ENCODE measurements at places on chromosomes 12 and 14.

DNA sequence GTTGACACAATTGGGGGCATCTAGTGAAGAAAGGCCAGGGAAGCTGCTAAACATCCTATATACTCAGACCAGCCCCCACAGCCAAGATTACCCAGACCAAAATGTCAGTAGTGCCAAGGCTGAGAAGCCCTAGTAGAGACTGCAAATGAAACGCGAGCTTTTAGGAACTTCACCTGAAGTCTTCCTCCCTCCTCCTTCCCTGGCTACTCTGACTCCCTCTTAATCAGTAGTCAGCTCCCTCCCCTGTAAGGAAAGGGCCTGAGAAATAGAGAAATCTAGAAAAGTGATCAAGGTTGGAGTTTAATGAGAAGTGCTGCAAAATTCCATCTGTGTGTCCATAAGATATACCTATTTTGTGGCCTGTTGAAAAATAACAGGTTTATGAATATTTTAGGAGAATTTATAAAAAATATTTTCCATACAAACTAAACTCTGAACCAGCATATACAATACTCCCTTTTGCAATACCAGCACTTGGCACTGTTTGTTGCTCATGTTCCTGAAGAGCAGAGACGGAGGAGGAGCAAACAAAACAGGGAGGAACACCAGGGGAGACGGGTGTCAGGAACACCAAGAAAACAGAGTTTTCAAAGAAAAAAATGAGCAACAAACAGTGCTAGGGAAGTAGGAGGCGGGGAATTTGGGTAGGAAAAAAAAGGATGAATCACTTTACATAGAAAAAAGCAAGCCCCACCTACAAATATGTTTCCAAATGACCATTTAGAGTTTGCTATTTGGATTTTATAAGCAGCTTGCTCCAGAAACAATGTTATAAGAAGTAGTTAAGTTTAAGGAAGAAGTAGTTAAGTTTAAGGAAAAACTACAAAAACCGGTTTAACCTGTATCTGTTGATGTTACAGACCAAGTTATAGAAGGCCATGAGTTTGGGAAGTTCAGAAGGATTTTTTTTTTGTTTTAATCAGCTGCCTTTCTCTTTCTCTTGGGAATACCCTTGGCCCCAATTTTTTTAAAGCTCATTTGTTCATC is 282.1 kb upstream of the GRIP1 start:
- DNase-seq: no peak

GRCh38 chr12:95976416-95976832 is 19.7 kb downstream of the HAL start:
- no peak for DNase-seq

GRCh38 chr14:88005978-88006851 is 1.3 kb downstream of the GPR65 start:
- DNase-seq: no peak

GRCh38 chr12:94426049-94426448 is 33.6 kb downstream of the CEP83 start:
- no peak for DNase-seq

GRCh38 chr12:78330131-78330530 is 499.4 kb downstream of the NAV3 start:
- DNase-seq: no peak

GRCh38 chr12:77343291-77343690 is 277.9 kb upstream of the E2F7 start:
- no peak for DNase-seq

GRCh38 chr12:44334347-44334746 is 498.5 kb downstream of the TMEM117 start:
- DNase-seq: no peak

DNA sequence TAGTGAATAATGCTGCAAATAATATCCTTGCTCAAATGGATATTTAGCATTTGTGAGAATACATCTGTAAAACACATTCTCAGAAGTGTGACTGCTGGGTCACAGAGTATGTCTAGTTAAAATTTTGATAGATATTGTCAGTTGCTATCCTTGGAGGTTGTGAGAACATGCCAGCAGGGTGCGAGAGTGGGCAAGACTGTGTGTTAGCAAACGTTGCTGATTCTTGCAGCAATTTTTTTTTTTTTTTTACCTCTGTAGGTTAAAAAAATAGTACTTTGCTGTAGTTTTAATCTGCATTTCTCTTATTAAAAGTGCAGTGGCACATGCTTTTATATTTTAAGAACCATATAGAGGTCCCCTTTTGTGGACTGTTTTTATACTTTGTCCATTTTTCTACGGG is 4.5 kb upstream of the NYNRIN start:
- no peak for DNase-seq

DNA sequence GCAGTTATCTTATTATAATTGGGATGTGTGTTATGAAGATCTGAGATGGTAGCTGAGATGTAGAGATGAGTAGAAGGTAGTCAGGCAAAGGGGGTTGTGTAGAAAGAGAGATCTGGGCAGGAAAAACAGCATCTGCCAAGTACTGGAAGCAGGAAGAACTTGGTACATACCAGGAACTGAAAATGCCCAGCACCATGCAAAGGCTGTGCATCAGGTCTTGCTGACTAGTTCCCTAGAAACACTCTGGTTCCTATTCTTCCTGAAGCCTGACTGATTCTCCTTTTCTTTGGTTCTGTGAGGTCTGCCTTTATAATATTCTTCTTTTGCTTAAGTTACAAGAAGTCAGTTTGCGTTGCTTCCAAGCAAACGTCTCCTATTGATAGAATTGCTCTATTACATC is 6.7 kb upstream of the NFATC4 start:
- DNase-seq: no peak

GRCh38 chr12:10405294-10405693 is 4.3 kb downstream of the KLRC4 start:
- DNase-seq: no peak
